ENCODE measurements at places on chromosomes 13 and 19.

DNA sequence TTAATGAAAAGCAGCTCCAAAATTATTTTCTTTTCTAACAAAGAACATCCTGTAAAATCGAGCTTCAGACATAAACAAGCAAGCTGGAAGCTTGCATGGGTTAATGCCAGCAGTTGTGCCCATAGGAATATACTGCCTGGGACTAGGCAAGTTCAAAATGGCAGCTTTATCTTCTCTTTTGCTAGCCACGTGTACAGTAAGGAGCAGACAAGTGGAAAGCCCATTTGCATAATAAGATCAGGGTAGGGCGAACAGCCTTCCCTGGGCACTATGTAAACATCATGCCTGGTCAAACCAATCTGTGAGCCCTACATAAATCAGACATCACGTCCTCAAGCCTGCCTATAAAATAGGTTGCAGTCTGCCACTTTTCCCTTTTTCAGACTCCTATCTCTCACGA is 489.7 kb downstream of the RFC3 start:
- no peak for DNase-seq

- no peak for DNase-seq
Observed at GRCh38 chr13:26377038-26377437, 123.1 kb downstream of the CDK8 start.

DNA sequence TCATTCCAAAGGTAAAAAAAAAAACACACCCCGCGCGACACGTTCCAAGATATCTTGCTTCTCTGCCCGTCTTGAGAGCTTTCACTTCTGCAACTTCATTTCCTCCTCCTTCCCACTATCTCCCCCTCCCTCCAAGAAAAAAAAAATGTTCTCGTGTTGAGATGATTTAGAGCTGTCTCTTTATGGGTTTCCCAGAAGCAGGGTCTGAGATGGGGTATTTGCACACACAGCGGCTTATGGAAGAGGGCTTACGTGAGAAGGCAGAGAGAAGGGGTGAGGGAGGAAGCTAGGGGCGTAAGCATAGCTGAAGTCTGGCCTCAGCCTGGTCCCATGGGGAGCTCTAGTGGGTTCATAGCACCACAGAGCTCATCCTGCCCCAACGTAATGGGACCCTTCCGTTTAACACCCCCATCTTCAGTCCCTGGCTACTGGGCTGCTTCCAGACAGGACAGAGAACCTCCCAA is 31.3 kb upstream of the USE1 start:
- no peak for DNase-seq

GRCh38 chr13:108948251-108948671 is 318.9 kb downstream of the MYO16 start:
- no peak for DNase-seq

- no peak for DNase-seq
Observed at GRCh38 chr13:70407486-70407885, 299.2 kb upstream of the KLHL1 start.

DNA sequence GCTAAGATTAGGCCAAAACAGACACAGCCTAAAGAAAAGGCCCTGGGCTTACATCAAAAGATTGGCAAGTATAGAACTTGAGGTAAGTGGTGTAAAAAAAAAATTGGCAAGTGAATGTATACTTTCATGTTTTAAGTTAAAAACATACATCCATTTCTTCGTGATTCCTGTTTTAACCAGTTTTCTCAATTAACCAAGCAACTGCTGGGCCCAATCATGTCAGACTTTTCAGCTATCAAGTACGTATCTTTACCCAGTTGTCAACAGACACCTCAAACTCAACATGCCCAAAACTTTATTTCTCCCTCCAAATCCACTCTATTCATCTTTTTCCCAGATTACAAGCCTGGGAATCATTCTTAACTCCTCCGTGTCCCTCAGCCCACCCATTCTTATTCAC is 1.0 kb downstream of the PCID2 start:
- no peak for DNase-seq

DNA sequence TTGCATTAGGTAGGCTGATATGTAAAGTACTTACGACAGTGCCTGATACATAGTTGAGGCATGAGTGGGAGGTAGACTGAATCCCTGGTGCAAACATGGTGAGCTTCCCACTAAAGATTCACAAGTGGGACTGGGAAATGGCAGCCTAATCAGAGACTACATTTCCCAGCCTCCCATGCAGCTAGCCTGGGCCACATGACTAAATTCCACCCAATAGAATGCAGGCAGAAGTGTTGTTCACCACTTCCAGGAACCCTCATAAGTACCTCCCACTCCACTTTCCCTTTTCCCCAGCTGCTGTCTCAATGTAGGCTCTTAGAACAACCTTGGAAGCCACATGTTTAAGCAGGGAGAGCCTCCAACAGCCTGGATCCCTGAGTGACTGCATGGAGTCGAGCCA is 104.9 kb downstream of the CACNA1A start:
- no peak for DNase-seq
